ENCODE measurements at places on chromosomes 7 and 10. TPM values are rescaled to one million over a fixed set of nuclear protein-coding genes. Genes with fewer than 3 reads are reported as not detected.

MUC3A gene
- not detected for total RNA-seq

DENND2A gene
- total RNA-seq = 2.2 TPM

TACC2 gene
- total RNA-seq = 7.0 TPM

ZCCHC24 gene
- total RNA-seq = 1.5 TPM

TBX20 gene
- not detected for total RNA-seq

FAM25C gene
- not detected for total RNA-seq

GCK gene
- total RNA-seq = 0.21 TPM

WAPL gene
- 39.5 TPM for total RNA-seq

IQUB gene
- total RNA-seq = 0.43 TPM

HBP1 gene
- total RNA-seq = 95.7 TPM

CADPS2 gene
- 4.0 TPM for total RNA-seq

ZNF425 gene
- total RNA-seq = 3.1 TPM

SPDYE11 gene
- not detected for total RNA-seq

CHRM2 gene
- 0.24 TPM for total RNA-seq

PLAU gene
- 837 TPM for total RNA-seq

CCNY gene
- total RNA-seq = 49.4 TPM

SUN3 gene
- total RNA-seq = not detected

HPS1 gene
- total RNA-seq = 19.8 TPM

AGR2 gene
- total RNA-seq = 279 TPM

PRPS1L1 gene
- not detected for total RNA-seq

TRPV5 gene
- total RNA-seq = not detected

GDF10 gene
- under 0.01 TPM for total RNA-seq

DNAJC12 gene
- total RNA-seq = 1.7 TPM

AKR1C4 gene
- not detected for total RNA-seq

SLC13A1 gene
- total RNA-seq = not detected

NUPR2 gene
- total RNA-seq = not detected

SFMBT2 gene
- under 0.01 TPM for total RNA-seq

MACC1 gene
- 50.1 TPM for total RNA-seq

ANKRD1 gene
- total RNA-seq = 0.21 TPM

LRMDA gene
- total RNA-seq = 3.1 TPM

TAS2R39 gene
- total RNA-seq = not detected

KLF14 gene
- total RNA-seq = not detected

MNX1 gene
- total RNA-seq = not detected

SLC16A9 gene
- total RNA-seq = 2.7 TPM

PRKG1 gene
- 0.24 TPM for total RNA-seq

PANK1 gene
- total RNA-seq = 9.4 TPM

CLRN3 gene
- not detected for total RNA-seq

ZFAND4 gene
- total RNA-seq = 2.9 TPM

SLC39A12 gene
- total RNA-seq = not detected

PODXL gene
- 0.72 TPM for total RNA-seq

TAS2R4 gene
- 0.96 TPM for total RNA-seq

PLEKHA8 gene
- 10.4 TPM for total RNA-seq

Measured in tracheal epithelial cell (primary cell).